Fibroblast of skin of right quadriceps (primary cell): ENCODE measurements at places on chromosomes 4 and X.

- no peak for DNase-seq
Observed at GRCh38 chr4:73230865-73231517, 27.6 kb downstream of the ANKRD17 start.

GRCh38 chr4:109944591-109944990 is 31.9 kb downstream of the EGF start:
- no peak for DNase-seq

DNA sequence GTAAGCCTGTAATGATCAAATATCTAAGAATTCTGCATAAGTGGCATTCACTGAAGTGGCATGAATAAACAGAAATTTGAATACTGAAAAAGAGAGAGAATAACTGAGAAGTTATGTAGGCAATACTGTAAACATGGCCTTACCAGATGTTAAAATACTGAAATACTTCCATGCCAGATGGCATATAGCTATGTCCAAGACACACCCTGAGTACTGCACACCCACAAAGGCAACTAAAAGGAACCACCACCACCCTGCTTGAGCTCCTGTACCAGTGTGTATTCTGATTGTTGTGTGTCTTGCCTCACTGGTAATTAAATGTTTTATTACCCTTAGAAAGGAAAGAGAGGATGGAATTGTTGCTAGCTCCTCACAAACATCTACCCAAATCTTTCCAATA is 192.1 kb downstream of the ADAMTS3 start:
- DNase-seq, result no peak

DNA sequence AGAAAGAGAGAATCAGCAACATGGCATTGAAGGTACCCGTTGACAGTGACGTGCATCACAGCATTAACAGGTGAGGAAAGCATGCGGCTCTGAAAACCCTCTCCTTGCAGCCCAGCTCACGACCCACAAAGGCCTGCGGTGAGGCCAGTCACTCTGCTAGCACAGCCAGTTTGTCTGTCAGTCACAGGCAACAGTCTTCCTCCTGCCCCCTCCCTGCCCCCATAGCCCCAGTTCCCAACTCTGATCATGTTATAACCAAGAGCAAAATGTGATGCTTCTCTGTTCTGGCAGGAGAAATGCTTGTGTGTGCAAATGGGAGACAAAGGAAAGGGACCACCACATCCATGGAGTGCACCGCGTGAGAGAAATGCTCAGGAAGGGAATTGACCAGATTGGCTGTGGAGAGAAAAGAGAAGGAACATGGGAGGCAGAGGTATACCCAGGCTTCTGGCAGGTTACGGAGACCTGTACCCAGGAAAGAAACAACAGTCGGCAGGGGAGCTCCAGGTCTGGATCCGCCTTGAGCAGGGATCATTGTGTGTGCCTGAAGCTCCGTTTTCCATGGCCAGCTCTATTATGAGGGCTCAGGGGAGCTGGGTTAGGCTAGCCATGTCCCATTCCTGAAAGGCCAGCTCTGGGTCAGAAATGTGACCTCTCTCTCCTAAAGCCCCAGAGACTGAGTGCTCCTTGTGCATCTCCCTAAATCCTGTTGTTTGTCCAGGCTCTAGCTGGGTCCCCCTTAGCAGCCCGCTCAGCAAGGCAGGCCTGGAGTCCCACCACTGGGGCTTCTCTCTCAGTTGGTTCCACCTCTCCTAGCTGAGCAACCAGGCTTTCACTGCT is 139.7 kb upstream of the MAMLD1 start:
- DNase-seq, result no peak

DNA sequence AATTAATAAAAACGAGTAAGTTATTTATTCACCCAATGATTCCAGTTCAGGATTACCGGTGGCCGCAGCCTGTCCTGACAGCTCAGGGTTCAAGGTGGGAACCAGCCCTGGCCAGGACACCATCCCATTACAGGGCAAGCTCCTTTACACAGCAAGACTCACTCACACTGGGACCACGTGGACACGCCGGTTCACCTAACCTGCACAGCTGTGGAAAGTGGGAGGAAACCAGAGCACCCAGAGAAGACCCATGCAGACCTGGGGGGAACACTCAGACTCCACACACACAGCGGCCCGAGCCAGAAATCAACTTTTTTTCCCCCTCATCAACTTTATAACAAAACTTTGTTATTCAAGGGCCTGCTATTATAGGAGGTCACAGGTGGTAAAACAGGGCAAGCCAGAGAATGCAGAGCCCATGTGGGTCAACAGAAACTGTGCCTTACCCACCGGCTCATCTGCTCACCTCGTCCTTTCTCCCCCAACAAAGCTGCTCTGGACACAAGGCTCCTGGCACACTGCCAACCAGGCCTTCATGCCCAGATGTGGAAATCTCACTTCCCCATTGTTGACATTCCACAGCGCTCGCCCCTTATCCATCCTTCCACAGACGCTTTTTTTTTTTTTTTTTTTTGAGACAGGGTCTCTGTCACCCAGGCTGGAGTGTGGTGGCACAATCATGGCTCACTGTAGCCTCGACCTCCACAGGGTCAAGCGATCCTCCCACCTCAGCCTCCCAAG is 8.0 kb upstream of the ODAPH start:
- peak; percentile 42 for DNase-seq

GRCh38 chrX:2875798-2876399 is 47.2 kb downstream of the GYG2 start:
- DNase-seq, result no peak

DNA sequence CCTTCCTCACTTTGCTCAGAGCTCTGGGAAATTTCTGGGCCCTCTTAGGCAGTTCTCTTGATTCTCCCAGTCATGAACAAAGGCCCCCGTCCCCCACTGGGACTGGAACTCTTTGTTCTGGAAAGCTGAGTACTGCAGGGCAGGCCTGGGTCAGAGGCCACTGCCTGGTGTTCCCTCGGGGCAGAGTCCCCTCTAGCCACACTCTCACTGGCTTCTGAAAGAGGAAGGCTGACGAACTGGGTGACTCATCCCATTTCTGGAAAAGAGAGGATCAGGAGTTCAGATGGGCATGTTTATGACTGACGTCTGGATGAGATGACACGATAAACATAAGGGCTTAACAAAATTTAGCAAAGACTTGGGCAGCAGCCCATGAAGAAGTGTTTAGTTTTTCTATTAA is 47.7 kb downstream of the DDX3X start:
- DNase-seq, result peak; percentile 65

- no peak for DNase-seq
Observed at GRCh38 chrX:1449036-1449822, 3.5 kb downstream of the ASMTL start.

DNA sequence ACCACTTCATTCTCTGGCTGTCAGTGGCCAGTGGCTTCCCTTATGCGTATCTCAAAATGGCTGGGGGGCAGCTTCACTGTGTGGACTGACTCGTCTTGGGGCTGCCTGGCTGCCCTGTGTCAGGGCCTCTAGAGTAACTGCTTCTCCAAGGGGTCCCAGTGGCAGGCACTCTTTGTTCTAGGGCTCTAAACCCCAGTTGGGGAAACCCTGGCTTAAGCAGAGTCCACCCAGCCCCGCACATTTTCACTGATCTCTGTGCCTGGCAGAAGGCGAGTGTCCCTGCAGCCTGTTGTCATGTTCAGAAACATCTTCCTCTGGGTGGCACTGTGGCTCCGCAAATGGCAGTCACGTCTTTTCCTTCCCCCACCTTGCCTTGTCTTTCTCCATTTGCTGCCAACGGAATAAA is 59.7 kb downstream of the NBDY start:
- no peak for DNase-seq

DNA sequence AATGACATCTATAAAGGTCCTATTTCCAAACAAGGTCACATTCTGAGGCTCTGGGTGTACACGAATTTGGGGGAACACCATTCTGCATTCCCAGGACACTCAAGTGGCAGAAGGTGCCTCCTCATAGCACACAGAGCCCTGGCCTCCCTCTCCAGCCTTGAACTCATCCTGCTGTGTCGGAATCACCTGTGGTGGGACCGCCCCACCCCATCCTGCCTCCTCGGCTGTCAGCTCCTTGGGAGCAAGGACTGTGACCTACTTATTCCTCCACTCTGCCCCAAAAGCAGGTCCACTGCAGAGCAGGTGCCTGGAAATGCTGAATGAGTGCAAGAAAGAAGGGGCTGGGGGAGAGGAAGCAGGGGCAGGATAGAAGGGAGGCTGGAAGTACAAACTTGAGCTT is 33.5 kb downstream of the HTRA3 start:
- DNase-seq, result no peak

DNA sequence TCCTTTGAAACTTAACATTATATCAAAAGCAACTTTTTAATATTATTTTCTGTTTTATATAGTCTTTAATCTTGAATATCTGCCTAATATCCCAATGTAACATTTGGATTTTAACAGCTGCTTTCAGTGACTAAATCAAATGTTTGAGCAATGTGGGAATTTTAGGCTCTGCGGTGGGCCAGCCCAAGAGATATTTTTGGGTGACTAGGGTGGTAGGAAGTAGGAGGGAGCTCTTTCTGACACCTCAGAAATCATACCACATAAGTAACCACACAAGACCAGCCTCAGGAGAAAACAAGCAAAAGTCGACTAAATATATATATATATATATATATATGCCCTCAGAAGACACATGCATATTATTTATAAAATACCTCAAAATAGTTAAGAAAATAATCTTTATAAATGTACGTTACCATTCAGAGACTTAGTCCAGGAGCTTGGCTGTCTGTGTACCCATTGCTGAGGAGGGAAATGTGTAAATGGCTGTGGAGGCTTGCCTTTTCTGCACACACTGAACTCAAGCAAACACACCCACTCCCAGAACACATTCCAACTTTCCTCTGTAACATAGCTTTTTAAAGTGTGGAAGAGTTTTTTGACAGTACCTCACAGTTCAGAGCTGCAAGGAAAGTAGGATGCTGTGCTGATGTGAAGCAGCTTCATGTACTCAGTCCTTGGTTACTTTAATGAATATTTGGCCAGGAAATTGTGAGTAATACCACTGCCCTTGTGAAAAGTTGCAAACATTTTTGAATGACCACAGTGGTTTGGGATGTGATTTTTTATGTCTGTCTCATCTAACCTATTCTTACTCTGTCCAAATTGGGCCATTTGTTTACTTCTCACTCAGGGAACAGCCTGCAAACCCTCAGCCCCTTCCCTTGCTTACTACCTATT is at the start of gene RTL3:
TSS of gene RTL3 (minus strand) at position 484 of the 900 bp plus-strand sequence. CDS start 908 bp downstream, outside the sequence.
- peak; percentile 86 for DNase-seq

GRCh38 chr4:665381-665750 is 8.7 kb downstream of the ATP5ME start:
- no peak for DNase-seq

- no peak for DNase-seq
Observed at GRCh38 chr4:184284742-184285141, 67.1 kb upstream of the ENPP6 start.

- DNase-seq, result peak; percentile 23
Observed at GRCh38 chr4:100117750-100118149, 72.5 kb downstream of the DDIT4L start.

GRCh38 chr4:139768366-139768765 is 102.7 kb downstream of the MGST2 start:
- no peak for DNase-seq

- no peak for DNase-seq
Observed at GRCh38 chr4:93684571-93684970, 144.0 kb upstream of the ATOH1 start.

DNA sequence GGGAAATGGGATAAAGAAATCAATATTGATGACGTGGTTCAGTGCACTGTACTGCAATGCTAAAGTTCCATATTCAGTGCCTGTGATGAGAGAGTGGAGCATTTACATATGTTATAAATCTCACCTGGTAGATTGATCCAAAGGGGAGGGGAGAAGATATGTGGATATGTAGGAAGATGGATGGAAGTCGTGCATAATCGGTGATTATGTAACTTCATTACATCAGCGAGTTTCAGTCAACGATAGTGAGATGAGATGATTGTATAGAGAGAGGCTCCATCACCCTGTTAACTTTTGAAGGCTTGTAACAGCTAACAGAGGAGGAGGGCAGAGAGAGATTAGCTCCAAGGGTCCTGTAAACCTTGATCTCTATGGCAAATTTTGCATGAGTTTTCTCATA is 1.8 kb downstream of the IL1RAPL1 start:
- no peak for DNase-seq

GRCh38 chr4:139189417-139189749 is 12.4 kb upstream of the ELF2 start:
- no peak for DNase-seq

DNA sequence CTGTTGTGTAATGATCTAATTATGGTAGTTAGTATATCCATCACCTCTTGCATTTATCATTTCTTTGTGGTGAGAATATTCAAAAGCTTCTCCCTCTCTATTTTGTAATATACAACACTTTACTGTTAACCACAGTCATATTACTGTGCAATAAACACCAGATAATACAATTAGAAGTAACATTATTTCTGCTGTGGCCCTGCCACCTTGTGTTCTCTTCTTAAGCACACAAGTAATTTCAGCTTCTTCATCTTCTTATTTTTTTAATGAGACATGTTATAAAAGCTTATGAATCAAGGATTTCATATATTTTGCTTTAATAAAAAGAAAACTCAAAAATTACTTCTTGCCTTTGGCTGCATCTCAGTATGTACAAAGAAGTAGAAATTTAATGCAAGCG is 675.2 kb upstream of the INTU start:
- DNase-seq, result peak; percentile 61

- DNase-seq, result peak; percentile 9
Observed at GRCh38 chrX:27599928-27600327, 9.8 kb downstream of the DCAF8L2 start.

GRCh38 chr4:153661215-153661822 is 22.8 kb upstream of the TLR2 start:
- DNase-seq, result no peak

- DNase-seq, result no peak
Observed at GRCh38 chr4:29199485-29199884, 1520.7 kb upstream of the PCDH7 start.

DNA sequence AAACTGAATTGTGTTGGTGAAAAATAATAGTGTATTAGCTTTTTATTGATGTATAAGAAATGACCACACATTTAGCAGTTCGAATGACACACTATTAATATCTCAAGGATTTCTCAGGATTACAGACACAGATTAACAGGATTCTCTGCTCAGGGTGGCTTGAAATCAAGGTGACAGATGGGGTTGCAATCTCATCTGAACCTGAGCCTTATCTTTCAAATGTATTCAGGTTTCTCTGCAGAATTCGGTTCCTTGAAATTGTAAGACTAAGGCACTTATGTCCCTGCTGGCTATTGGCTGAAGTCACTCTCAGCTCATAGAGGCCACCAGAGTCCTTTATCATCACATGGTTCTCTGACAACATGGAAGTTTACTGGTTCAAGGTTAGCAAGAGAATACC is 1780.1 kb downstream of the ARAP2 start:
- DNase-seq, result no peak

- peak; percentile 27 for DNase-seq
Observed at GRCh38 chr4:924107-925096, 7.7 kb downstream of the GAK start.

DNA sequence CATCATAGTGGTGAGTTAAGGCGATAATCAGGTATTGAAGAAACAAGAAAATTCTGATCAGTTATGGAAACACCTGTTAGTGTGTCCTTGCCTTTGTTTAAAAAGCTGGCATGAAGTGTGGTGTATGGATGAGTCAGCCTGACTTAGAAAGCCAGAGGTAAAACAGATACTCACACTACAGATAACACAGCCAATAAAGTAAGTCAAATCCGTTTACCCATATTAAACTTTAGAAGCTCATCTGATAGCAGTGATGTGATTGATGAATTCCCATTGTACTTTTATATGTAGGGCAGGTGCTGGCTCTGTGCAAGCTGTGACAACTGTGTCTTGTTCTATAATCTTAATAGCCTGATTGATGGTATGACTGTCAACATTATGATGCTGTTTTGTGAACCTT is 1392.7 kb upstream of the IGFBP7 start:
- DNase-seq, result no peak
